Heart right ventricle (tissue), 16 donors: ENCODE measurements at places on chromosomes 12 and 14. TPM values are rescaled to one million over a fixed set of nuclear protein-coding genes. Genes with fewer than 3 reads are reported as not detected.
A peak's percentile ranks its signal among the peaks of the same experiment; 100 is the strongest.

GALNT6 gene
- 1.7 TPM for total RNA-seq

LPAR5 gene
- 2.1 TPM for total RNA-seq

MGP gene
- 220 TPM for total RNA-seq

BHLHE41 gene
- 30.6 TPM for total RNA-seq

KIF21A gene
- 49.0 TPM for total RNA-seq

RDH12 gene
- not detected for total RNA-seq

LGR5 gene
- not detected for total RNA-seq

DNA sequence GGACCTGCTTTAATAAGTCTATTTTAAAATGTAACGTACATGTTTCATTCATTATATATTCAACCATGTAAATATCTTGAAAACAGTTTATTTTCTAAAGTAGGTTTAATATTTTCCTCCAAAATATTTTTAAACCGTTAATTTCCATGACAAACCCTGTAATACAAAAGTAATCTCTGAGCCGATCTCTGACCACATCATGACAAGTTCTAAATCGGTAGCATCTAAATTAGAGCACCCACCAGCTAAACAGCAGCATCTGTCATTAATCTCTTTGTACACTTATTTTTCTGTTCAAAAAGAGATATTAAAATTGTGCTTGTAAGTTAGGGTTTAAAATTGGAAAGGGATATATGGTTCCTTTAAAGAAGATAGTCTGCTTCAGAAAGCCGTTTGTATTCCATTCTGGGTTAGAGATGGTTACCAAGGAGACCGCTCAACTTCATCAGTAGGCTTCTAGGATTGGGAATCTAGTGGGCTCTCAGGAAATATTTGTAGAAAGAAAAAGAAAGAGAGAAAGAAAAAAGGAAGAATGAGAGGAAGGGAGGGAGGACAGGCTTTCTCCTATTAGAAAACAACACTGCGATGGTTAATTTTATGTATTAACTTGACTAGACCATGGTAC lies 232.5 kb upstream of the FOXN3 start:
- H3K36me3 ChIP-seq, result no peaks in the 10 kb centered on the region
- H3K4me1 ChIP-seq, result no peaks in the 10 kb centered on the region
- H3K4me3 ChIP-seq, result no peak overlapping the region
- no peak overlapping the region for H3K27ac ChIP-seq

DNA sequence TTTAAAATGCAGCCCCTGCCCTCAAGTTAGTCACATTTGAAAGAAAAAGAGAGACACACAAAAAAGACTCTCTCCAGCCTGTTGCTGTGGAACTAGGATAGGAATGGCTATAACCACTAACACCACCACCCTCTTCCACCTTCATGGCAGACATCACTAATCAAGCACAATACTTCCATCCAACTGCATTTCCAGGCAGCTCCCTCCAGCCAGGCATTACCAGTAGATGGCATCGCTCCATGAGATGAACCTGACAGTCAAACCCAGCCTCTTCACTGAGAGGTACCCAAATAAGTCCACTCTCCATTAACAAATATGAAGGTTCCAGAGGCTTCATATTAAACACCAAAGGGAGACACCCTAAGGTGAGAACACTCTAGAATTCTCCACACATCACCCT lies 24.4 kb downstream of the SLC8B1 start:
- H3K36me3 ChIP-seq, result peaks cover 100% of the 10 kb centered on the region
- no peaks in the 10 kb centered on the region for H3K4me1 ChIP-seq
- H3K4me3 ChIP-seq, result no peak overlapping the region
- H3K27me3 ChIP-seq, result no peaks in the 10 kb centered on the region
- H3K27ac ChIP-seq, result no peak overlapping the region
- no peak for DNase-seq

DNA sequence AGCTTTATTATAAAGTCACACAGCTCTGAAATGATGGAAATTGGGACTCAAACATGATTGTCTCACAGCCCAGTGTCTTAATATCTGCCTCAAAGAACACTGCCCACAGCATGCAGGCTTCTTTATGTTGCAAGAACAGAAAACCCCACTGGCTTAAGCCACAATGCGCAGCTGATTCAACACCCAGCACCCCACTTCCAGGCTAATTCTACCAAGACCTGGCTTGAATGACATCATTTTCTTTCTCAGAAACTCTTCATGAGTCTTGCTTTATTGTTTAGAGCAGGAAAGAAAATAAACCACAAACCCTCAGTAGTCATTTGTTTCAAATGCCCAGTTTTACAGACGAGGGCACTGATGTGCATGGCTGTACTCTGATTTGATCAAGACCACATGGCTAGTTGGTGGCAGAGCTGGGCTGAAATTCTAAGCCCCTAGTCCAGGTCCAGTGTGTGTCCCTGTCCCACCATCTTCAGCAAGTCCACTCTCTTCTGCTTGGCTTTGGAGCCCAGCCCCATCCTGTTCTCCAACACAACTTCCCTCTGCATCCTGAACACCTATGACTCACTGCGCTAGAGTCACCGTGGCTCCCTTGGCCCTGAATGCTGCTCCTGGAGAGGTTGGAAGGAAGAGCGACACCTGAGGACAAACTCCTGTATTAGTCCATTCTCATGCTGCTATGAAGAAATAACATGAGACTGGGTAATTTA lies 50.3 kb upstream of the SRSF5 start:
- no peak for DNase-seq
- H3K27me3 ChIP-seq, result no peaks in the 10 kb centered on the region
- peaks cover 84% of the 10 kb centered on the region for H3K4me1 ChIP-seq
- no peak overlapping the region for H3K4me3 ChIP-seq

DNA sequence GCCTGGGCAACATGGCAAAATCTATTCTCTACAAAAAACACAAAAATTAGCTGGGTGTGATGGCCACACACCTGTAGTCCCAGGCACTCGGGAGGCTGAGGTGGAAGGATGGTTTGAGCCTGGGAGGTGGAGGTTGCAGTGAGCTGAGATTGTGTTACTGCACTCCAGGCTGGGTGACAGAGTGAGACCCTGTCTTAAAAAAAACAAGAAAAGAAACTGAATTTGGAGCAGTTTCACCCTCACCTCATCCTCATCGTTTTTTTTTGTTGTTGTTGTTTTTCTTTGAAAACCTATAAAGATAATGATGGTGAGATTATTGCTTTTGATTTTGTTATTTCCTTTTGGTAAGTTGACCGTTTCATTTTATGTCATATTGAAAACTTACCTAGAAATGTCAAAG lies 60.7 kb downstream of the SLC38A6 start:
- H3K4me1 ChIP-seq, result no peaks in the 10 kb centered on the region
- H3K27me3 ChIP-seq, result no peaks in the 10 kb centered on the region
- no peak overlapping the region for H3K4me3 ChIP-seq
- H3K36me3 ChIP-seq, result peaks cover 13% of the 10 kb centered on the region
- no peak for DNase-seq
- no peak overlapping the region for H3K27ac ChIP-seq

- H3K36me3 ChIP-seq, result peaks cover 4% of the 10 kb centered on the region
- no peaks in the 10 kb centered on the region for H3K27me3 ChIP-seq
- no peak for DNase-seq
- H3K4me3 ChIP-seq, result no peak overlapping the region
Measured at GRCh38 chr12:5690240-5690639, 254.8 kb downstream of the ANO2 start.

GRCh38 chr12:5593086-5593485 lies 161.2 kb downstream of the NTF3 start:
- H3K4me3 ChIP-seq, result no peak overlapping the region
- no peaks in the 10 kb centered on the region for H3K27me3 ChIP-seq
- no peak overlapping the region for H3K27ac ChIP-seq
- H3K4me1 ChIP-seq, result no peaks in the 10 kb centered on the region
- DNase-seq, result no peak
- H3K36me3 ChIP-seq, result peaks cover 35% of the 10 kb centered on the region

DNA sequence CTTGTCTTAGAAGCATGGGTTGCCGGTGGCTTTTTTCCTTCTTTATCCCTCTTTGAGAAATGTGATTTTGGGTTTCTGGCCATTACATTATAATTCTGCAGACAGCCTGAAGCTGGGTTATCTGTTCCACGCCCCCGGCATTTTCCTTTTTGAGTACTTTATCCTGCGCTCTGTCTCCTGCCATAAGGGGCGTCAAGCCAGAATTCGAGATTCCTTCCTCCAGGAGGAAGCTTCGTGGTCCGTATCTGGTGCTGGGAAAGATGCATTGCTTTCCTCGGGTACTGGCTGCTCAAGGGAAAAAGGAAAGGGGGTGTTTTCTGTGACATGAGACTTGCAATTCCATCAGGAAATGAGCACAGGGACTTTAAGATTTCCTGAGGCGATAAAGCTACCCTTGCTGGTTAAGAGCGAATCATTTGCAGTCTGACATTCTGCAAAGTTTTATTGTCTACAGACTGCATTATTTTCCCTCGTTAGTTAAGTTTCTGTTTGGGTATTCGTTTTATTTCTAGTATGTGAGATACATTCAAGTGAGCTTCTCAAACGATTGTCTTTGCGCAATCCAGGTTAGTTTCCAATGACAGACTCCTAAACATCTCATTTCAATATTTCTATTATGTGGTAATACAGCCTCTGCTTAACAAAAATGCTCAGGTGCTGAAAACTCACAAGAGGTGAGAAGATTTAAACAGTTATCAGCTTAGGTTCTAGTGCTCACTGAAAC lies 694 bp downstream of the AKAP5 start:
- no peaks in the 10 kb centered on the region for H3K27me3 ChIP-seq
- DNase-seq, result peak; percentile 25
- H3K4me3 ChIP-seq, result peak overlapping the region; percentile 79
- peaks cover 13% of the 10 kb centered on the region for H3K4me1 ChIP-seq
- peaks cover 5% of the 10 kb centered on the region for H3K36me3 ChIP-seq

DNA sequence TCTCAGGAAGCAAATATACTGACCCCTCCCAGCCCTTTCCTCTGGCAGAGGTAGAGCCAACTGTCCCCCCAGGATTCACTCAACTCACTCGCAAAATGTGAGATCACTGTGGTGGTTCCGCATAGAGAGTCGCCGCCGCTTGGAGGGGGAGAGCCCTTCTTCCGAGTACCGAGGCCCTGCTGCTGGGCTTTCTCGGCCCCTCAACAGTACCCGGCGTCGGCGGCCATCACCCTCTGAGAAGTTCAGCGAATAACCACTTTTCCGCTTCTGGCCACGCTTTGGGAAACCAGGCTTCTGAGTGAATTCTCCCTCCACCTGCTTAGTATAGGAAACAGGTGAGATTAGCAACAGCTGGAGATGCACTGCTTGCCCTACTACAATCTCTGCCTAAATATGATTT lies 31.1 kb downstream of the BAZ2A start:
- no peak overlapping the region for H3K27ac ChIP-seq
- peaks cover 8% of the 10 kb centered on the region for H3K4me1 ChIP-seq
- H3K36me3 ChIP-seq, result peaks cover 95% of the 10 kb centered on the region
- no peak for DNase-seq
- no peaks in the 10 kb centered on the region for H3K27me3 ChIP-seq

- H3K4me3 ChIP-seq, result peak within 1 kb of the TSS; percentile 96
- H3K27ac ChIP-seq, result peak within 1 kb of the TSS; percentile 91
- DNase-seq, result peak; percentile 94
- H3K4me1 ChIP-seq, result peaks cover 51% of the 10 kb centered on the region
- no peaks in the 10 kb centered on the region for H3K27me3 ChIP-seq
Measured at GRCh38 chr12:1594261-1595025, at the start of gene FBXL14. FBXL14 (minus strand) TSS chr12:1594581; CDS start chr12:1594066, 515 bp downstream.

DNA sequence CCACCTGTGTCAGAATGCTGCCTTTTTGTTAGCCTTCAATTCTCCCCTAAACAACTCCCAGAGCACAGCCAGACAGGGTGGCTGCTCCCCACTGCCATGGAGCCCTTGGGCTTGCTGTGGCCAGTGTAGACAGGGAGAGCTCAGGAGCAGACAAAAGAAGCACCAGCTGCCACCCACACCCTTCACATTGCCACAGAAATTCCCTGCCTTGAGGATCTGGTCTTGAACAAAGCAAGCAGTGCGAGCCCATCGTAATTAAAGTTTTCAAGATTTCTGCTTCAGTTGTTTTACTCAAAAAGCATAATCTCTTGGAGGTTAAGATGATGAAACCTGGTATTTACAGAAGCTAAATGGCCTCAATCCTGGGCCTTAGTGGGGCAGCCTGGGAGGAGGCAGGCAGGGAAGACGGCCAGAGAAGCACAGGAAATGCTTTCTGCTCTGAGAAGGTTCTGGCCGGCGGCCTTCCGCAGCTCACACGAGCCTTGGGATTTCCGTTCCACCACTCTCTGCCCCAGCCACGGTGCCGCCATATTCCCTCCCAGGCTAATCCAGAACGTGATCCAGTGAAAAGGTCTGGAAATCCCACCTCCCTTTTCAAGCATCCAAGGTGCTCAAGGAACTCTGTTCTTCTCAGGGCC lies 535.2 kb downstream of the BCL11B start:
- H3K27ac ChIP-seq, result no peak overlapping the region
- no peaks in the 10 kb centered on the region for H3K36me3 ChIP-seq
- H3K4me3 ChIP-seq, result no peak overlapping the region
- DNase-seq, result no peak
- H3K4me1 ChIP-seq, result no peaks in the 10 kb centered on the region

GRCh38 chr12:49905718-49906314 lies 2.1 kb upstream of the FAIM2 start:
- no peak overlapping the region for H3K27ac ChIP-seq
- peaks cover 4% of the 10 kb centered on the region for H3K27me3 ChIP-seq
- no peaks in the 10 kb centered on the region for H3K36me3 ChIP-seq
- no peak overlapping the region for H3K4me3 ChIP-seq
- H3K4me1 ChIP-seq, result no peaks in the 10 kb centered on the region
- no peak for DNase-seq

DNA sequence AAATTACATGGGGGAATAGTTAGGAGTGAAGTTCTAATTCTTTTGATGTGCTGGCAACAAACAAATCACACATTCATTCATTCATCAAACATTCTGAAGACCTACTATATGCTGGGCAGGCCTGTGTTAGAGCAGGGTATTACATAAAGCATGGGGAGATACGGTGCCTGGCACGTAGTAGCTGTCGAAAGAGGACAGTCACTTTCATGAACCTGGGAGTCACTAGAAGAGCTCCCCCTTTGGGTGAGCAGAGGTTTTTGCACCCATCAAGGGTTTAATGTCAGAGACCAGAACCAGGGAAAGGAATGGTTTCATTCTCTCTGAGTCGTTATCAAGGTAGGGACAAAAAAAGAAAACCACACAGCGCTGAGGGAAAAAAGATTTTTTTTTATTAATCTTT lies 10.0 kb downstream of the LHX5 start:
- peaks cover 36% of the 10 kb centered on the region for H3K4me1 ChIP-seq
- H3K27me3 ChIP-seq, result peaks cover 99% of the 10 kb centered on the region
- no peak overlapping the region for H3K27ac ChIP-seq
- H3K4me3 ChIP-seq, result no peak overlapping the region

DNA sequence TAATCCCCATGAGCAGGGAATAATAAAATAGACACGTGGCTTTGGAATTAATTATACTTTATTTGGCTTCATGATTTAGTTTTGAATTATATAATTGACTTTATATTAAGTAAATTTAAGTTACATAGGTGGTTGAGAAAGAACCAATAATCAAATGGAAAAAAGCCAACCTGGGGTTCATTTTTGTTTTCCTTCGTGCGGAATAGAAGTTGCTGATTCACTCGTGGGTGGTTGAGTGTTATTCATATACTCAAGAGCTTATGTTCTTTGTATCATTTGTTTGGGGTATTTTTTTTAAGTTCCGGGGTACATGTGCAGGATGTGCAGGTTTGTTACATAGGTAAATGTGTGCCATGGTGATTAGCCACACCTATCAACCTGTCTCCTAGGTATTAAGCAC lies 58.0 kb downstream of the ZNF664 start:
- H3K36me3 ChIP-seq, result no peaks in the 10 kb centered on the region
- H3K27me3 ChIP-seq, result no peaks in the 10 kb centered on the region
- peaks cover 20% of the 10 kb centered on the region for H3K4me1 ChIP-seq
- no peak overlapping the region for H3K4me3 ChIP-seq
- DNase-seq, result no peak

- H3K4me1 ChIP-seq, result peaks cover 3% of the 10 kb centered on the region
- no peak within 1 kb of the TSS for H3K4me3 ChIP-seq
- H3K27ac ChIP-seq, result no peak within 1 kb of the TSS
- DNase-seq, result no peak
Measured at GRCh38 chr12:9669534-9669933, at the start of gene CLEC2D. CLEC2D (plus strand) TSS chr12:9669713; CDS start chr12:9669735, 22 bp downstream.
